ENCODE measurements at places on chromosomes 12 and 14. TPM values are rescaled to one million over a fixed set of nuclear protein-coding genes. Genes with fewer than 3 reads are reported as not detected.

The PLEKHD1 gene
- 0.25 TPM for total RNA-seq

The GRIN2B gene
- 0.14 TPM for total RNA-seq

The LIN7A gene
- total RNA-seq, result 2.6 TPM

The TESPA1 gene
- not detected for total RNA-seq

The CDKN3 gene
- 2.1 TPM for total RNA-seq
